Foreskin melanocyte (primary cell): ENCODE measurements at places on chromosomes 16 and 17.

GRCh38 chr17:17815062-17815406 is 21.8 kb downstream of the SREBF1 start:
- DNase-seq = no peak

- DNase-seq = no peak
These were observed 19.4 kb upstream of the IRF8 start for GRCh38 chr16:85879549-85879948.

DNA sequence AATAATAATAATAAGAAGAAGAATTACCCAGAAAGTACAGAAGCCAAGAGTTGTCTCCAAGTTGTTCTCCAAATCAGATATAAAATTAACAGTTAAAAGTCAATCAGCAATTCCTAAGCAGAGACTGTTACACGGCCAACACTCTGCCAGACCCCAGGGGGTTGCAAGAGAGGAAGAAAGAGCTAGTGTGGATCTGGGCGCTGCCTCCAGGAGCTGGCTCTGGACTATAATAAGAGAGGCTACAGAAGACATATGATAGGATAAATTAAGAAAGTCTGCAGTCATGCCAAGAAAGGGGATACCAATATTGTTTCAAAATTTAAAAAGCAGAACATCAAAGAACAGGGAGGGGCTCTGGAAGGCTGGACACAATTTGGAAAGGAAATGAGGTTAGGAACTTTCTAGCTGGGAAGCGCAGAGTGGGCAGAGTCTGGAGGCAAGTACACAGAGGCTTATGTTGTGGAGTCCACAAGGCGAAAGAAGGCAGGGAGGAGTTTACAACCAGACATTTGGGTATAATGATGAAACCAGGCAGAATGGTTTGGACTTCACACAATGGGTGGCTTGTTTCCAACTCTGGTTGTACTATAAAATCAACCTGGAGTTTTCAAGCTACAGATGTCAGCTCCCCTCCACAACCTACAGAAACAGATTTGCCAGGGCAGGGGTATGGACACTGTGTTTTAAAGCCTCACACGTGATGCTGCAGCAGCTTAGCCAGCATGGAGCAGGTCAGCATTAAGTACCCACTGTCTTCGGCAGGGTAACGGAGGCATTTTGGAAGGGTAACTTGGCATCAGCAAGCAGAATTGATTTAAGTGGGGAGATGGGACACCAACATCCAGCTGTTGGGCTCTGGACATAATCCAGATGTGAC is 49.4 kb downstream of the SLC39A11 start:
- peak; percentile 83 for DNase-seq

- DNase-seq = no peak
These were observed 28.6 kb downstream of the WSCD1 start for GRCh38 chr17:6098823-6099180.

DNA sequence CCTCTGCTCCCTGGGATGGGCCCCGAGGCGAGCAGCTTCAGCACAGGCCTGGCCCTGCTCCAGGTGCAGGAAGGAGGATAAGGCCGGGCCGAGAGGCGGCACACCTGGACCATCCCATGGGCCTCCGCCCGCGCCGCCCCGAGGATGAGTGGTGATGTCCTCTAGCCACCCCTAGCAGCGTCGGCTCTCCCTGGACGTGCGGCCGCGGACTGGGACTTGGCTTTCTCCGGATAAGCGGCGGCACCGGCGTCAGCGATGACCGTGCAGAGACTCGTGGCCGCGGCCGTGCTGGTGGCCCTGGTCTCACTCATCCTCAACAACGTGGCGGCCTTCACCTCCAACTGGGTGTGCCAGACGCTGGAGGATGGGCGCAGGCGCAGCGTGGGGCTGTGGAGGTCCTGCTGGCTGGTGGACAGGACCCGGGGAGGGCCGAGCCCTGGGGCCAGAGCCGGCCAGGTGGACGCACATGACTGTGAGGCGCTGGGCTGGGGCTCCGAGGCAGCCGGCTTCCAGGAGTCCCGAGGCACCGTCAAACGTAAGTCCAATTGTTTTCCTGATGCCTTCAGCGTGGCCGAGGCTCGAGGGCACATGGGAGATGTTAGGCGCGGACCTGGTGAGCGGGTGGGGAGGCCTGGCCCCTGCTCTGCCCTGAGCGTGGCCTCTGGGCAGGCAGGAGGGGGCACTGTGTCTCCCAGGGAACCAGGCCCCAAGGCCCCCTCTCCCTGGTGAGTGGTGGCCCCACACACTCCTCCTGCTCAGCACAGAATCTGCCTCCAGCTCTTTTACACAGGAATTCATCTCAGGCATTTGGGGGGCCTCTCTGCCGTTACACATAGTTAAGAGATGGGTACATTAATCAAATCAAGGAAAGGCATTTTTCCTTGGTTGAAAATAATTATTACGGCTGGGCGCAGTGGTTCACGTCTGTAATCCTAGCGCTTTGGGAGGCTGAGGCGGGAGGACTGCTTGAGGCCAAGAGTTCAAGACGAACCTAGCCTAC is 855 bp downstream of the TMEM204 start:
- no peak for DNase-seq

DNA sequence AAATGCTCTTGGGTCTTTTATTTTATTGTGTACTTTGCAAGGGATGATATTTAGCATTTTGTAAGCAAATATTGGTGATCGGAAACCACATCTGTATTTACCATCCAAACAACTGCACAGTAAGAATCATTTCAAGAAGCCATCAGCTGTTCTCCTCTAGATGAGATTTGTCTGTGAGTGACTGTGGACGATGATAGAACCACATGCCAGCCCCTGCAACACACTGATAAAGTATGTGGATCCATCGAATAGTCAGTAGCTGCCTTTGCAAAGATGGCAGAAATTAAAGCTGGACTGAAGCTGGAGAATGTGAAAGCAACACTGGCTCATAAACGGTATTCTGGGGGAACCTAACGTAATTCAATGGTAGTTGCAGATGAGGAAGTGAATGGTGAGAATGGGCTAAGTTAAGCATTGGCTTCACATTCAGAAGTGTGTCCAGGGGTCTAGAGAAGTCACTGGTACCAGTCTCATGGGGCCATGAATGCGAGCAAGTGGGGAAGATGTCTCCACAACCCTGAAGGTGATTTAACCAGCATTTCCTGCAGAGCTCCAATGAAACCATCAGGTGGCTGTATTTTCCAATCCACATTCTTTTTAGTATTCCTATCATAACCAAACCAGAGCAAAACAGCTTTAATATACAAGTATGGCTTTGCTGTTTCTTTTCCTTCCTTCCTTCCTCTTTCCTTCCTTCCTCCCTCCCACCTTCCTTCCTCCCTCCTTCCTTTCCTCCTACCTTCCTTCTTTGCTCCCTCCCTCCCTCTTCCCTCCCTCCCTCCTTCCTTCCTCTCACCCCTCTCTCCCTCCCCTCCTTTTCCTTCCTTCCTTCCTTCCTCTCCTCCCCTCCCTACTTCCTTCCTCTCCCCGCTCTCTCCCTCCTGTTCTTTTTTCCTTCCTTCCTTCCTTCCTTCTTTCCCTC is 169.4 kb downstream of the ABCA8 start:
- no peak for DNase-seq

DNA sequence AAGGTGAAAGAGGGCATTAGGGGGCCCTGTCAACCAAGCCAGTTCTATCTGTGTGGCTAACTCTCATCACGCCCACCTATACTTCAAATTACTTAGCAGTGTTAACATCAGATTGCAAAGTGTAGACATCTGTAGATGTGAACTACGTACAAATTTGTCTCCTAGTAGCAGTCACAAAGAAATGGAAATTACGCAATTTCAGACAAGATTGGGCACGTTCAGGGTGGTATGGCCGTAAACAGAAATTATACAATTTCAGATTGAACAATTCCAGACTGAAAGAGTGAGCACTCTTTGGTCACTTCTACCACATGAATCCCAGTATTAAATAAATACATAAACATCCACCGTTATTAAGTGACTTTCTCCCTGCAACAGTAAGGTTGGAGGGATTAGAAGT is 592.7 kb upstream of the PSMD7 start:
- DNase-seq = no peak

DNA sequence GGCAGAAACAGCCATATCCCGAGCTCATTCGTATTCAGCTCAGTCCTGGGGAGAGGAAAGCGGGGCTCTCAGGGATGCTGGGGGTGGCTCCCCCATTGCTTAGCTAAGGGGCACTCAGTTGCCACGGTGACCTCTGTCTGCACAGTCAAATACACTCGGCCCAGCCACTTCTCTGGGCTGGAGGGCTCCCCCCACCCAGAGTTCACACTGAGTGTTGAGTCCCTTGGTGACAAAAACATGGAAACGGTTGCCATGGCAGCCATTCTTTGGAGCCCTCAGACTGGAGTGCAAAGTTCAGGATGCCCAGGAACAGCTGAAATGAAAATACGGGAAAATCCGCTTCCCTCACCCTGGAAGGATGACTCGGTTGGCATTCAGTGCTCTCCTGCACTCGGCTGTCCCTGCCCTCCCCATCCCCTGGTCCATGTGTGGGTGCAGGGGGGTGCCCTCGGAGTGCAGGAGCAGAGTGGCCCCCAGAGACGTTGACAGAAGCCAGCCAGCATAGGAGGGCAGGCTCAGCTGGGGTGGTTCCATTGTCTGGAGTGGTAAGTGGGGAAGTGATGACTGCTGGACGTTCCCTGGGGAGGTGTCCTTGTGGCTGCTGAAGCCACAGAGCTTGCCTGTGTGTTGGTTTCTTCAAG is 216.5 kb downstream of the NTN1 start:
- no peak for DNase-seq

DNA sequence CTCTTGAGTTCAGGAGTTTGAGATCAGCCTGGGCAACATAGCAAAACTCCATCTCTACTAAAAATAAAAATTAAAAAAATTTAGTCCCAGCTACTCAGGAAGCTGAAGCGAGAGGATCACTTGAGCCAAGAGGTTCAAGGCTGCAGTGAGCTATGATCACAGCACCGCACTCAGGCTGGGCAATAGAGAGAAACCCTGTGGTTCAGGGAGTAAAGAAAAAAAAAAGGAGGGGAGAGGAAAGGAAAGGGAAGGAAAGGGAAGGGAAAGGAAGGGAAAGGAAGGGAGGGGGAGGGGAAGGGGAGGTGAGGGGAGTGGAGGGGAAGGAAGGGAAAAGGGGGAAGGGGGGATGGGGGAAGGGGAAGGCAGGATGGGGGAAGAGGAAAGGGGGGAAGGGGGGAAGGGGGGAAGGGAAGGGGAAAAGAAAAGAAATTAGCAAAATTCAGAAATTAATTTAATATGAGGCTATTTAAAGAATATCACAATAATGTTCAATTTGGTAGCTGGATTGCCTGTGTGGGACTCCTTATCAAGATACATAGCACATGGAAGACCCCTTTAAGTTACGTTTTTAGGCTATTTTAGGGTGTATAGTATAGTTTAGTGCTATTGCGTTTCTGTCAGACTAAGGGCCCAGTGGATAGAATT is 424.3 kb downstream of the CDH8 start:
- DNase-seq = no peak

DNA sequence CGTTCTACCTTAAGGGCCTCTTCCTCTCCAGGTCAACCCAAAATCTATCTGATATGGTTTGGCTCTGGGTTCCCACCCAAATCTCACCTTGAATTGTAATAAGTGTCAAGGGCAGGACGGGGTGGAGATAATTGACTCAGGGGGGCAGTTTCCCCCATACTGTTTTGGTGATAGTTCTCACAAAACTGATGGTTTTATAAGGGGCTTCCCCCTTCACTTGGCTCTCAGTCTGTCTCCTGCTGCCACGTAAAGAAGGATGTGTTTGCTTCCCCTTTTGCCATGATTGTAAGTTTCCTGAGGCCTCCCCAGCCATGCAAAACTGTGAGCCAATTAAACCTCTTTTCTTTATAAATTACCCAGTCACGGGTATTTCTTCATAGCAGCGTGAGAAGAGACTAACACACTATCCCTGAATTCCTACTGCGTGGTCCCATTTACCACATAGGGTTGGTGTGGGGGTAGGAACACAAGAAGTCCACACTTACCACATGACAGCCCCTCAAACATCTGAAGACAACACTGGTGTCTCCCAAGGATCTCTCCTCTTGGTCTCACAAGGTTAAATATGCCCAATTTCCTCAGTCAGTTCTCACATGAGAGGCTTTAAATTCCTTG is 8.2 kb downstream of the COTL1 start:
- DNase-seq = no peak

GRCh38 chr17:46720408-46720807 is 98.1 kb downstream of the WNT3 start:
- DNase-seq = no peak

DNA sequence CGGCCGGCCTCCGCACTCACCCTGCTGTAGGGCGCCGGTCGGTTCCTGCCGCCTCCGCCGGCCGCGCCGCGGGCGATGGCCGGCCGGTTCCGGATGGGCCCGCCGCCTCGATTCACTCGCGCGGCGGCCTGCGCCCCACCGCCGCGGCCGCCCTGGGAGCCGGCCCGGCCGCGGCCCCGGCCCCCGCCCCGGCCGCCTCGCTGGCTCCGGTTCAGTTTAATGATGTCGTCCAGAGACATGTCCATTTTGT is 158 bp downstream of the ALYREF start:
- DNase-seq = no peak

DNA sequence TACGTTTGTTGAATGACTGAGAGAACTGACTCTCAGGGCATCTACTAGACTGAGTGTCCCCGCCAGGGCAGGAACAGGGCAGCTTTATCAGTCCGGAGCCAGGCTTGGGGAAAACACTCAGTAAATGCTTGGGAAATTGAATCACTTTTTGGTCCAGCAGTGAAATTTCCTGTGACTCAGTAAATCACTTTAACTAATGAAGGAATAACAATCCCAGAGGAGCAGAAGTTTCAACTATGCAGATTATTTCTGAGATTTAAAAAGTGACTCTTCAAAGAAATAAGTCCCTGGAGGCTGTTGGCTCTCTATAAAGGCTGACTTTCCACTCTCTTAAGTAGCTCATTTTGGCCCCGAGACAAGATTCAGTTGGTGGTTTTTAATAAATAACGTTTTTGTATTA is 101.8 kb downstream of the FOXL1 start:
- DNase-seq = peak; percentile 49

DNA sequence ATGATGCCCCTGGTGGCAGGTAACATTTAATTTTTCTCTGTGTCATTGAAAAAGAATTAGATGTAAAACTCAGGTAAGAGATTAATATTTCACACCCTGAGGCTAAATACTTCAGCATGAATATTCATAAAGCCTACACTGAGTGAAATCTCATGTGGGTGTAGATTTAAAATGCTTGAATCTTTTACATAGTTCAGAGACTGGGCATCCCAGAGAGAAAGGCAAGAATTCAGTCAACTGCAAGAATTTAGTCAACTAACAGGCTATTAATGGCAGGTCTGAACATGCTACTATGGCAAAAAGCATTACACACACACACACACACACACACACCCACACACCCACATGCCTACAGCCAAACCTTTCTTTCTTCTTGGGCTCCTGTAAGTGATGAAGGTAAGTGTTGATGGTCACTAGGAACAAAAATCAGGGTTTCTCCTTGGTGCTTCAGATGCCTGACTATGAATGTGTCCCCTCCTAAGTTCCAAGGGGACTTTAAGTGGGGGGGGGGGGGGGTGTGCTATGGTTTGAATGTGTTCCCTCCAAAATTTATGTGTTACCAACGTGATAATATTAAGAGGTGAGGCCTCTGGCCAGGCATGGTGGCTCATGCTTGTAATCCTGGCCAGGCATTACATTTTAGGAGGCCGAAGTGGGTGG is 63.7 kb upstream of the PSMD7 start:
- no peak for DNase-seq
